Omental fat pad (tissue), 4 donors: ENCODE measurements at places on chromosomes 7 and 10.
A peak's percentile ranks its signal among the peaks of the same experiment; 100 is the strongest.

- no peak for DNase-seq
These were observed 1098.5 kb upstream of the LRRTM3 start for GRCh38 chr10:65827359-65827758.

GRCh38 chr10:10053051-10053450, 964.6 kb upstream of the CELF2 start:
- DNase-seq, result no peak

- no peak for DNase-seq
These were observed at the start of gene PLXNA4 for GRCh38 chr7:132575982-132576720. Gene PLXNA4, minus strand, starts transcription at chr7:132576470. Its CDS starts 67,777 bp downstream, at chr7:132508693.

DNA sequence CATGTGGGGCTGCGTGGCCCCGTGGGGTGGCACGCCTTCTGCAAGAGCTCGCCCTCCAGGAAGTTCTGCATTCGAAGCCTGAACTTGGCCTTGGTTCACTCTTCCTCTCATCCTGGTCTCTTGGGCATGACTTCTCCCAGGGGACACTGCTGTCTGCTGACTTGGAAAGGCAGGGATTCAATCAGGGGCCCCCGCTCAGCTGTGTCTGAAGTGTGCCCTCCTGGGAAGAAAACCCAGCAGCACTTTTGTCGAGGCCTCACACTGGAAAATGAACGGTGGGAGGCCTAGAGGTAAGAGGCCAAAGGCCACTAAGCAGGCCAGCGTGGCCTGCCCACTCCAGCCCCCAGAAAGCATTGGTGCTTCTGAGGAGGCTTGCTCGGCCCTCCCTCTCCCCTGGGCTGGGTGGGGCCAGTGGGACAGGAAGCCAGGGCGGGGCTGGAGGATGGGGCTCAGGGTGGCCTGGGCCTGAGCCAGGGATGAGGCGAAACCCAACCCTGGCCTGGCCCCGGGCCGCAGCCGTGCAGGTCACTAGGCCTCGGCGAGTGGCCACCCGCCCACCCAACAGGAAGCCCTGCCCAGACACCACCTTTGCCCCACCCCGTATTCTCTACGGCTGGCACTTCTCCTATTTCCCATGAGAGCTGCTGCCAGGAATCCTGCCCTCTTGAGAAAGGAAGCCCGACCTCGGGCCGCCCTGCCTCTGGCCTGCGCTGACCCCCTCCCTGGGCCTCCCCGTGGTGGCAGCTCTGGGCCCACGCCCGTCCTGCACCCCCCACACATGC, 81.1 kb downstream of the ZMIZ1 start:
- peak; percentile 56 for DNase-seq

GRCh38 chr10:32943854-32944661, 14.0 kb downstream of the ITGB1 start:
- DNase-seq, result no peak

DNA sequence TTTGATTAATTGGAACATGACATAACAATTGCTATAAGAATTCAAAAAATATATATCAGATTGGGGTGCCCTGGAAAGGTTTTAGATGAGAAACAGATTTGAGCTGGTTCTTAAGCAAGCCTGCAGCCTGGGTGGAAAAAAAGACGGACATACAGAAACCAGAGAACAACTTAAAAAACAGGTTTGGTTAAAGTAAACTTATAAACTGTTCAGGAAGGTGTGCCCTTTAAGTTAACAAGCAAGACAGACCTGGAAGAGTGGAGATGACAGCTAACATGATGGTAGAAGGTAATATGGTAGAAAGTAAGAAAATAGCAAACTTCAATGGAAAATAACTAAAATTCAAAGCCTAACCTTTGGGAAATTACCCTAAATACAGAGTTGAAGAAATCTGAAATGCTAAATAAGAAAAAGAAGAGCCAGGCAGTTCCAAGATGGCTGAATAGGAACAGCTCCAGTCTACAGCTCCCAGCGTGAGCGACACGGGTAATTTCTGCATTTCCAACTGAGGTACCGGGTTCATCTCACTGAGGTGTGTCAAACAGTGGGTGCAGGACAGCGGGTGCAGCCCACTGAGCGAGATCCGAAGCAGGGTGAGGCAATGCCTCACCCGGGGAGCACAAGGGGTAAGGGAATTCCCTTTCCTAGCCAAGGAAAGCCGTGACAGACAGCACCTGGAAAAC, 52.2 kb downstream of the CADPS2 start:
- DNase-seq, result no peak

DNA sequence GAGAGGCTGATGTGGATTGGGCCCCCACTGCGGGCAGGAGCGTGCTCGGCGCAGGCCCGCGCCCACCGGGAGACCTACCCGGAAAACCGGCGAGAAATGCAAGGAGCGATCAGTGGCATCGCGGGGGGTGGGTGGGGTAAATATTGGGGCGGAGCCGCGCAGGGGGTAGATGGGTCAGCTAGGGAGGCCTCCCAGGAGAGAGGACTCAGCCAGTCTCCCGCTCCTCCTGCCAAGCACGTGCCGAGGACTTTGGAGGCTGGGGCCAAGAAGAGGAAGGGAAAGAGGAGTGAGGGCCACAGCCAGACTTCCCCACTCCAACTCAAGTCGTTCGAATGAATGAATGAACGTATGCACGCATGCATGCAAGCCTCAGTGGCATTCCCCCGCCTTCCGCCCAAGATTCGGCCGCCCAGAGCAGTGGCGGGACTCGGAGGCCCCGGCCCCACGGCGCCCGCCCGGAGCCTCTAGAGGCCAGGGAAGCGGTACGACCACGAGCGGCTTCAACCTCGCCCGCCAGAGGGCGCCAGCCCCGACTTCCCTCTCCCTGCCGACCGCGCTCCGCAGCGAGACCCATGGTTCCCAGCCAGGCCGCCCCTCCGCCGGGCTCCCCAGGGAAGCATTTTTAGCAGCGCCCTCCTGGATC, 3.6 kb downstream of the NPM3 start:
- peak; percentile 55 for DNase-seq

GRCh38 chr7:102286237-102287110, at the start of gene SH2B2:
Gene SH2B2, plus strand, starts transcription at chr7:102286868. Its CDS starts 13,683 bp downstream, at chr7:102300551.
- peak; percentile 54 for DNase-seq

- no peak for DNase-seq
These were observed 1.3 kb downstream of the FRAT2 start for GRCh38 chr10:97333351-97333600.

GRCh38 chr7:142125256-142125955, 13.9 kb downstream of the MGAM2 start:
- no peak for DNase-seq

GRCh38 chr7:103702982-103703381, 257.0 kb upstream of the SLC26A5 start:
- no peak for DNase-seq

DNA sequence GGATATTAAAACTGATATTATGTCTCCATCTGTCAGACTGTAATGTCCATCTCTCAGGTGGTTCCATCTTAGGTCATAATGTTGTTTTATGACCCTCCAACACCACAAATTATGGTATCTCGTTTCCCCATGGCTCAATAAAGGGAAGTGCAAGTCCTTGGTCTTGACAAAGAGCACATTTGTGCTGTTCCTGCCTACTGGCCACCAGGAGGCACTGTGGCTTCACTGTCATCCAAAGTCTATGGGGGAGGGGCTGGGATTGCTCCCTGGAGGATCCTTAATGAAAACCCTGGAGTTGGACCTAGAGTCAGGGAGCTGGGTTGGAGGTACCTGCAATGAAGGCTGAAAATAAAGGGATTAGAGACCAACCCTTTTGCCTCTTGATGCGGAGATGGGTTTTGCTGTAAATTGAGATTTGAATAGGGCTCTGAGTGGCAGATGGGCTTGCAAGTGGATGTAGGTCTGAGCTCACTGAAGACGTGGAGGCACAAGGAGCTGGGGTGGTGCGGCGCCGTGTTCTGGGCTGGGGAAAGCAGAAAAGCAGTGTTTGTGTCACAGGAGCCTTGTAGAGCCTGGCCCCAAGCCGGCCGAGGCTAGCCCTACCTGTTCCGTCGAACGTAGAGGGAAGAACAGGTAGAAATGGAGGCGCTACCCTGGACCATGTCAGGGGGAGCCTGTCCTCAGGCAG, 180.5 kb upstream of the PRSS58 start:
- no peak for DNase-seq

DNA sequence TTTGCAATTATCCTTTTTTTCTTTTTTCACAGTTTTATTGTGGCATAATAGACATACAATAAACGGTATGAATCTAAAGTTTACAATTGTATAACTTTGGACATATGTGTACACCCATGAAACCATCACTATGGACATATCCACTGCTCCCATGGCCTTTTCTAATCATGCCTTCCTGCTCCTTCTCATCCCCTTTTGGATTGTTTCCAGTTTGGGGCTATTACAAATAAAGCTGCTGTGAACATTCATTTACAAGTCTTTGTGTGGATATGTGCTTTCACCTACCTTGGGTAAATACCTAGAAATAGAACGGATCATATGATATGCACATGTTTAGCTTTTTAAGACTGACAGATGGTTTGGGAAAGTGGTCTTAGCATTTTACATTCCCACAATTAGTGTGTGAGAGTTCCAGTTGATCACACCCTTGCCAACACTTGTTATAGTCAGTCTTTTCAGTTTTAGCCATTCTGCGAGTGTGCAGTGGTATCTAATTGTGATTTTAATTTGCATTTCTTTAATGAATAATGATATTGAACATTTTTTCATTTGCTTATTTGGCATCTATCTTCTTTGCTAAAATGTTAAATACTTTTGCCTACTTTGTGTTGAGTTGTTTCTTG, 120.9 kb upstream of the KAT6B start:
- no peak for DNase-seq

GRCh38 chr7:54878339-54878738, 119.3 kb upstream of the SEC61G start:
- no peak for DNase-seq

DNA sequence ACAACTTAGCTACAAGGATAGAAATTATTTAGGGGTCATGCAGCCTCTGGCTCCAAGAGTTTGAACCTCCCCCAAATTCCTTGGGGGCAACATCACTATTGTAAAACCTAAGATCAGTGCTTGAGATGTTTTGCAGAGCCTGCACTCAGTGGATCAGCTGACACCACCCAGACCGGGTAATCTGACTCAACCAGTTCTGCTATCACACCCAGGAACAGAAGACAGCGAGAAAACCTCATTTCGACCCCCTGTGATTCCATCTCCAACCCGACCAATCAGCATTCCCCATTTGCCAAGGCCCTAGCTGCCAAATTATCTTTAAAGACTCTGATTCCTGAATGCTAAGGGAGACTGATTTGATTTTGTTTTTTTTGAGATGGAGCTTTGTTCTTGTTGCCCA, 5.2 kb downstream of the TACR2 start:
- DNase-seq, result no peak

- no peak for DNase-seq
These were observed 25.1 kb downstream of the FAM13C start for GRCh38 chr10:59337201-59337652.

DNA sequence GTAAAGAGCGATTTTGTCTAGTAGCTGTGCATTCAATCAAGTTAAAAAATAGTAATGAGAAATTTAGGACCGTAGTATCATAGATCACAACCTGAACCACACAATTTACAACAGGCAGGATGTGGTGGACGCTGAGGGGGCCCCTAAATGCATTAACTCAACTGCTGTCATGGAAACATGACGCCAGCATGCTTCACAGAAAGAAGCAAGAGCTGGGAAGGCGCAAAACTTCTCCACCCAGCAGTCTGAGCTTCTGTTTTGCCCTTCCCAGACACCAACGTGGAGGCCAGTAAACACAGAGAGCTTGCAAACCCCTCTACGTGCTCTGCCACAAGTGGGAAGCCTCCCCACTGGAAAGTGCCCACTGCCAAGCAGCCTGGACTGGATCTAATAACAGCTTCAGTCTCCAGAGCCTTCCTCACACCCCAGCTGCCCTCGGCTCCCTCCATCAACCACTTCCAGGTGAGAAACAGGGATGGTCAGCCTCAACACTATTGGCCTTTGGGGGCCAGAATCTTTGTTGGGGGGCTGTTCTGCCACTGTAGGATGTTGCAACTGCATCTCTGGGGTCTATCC, 151.8 kb downstream of the SFMBT2 start:
- DNase-seq, result no peak

GRCh38 chr7:129262324-129262723, 37.5 kb downstream of the AHCYL2 start:
- DNase-seq, result no peak

DNA sequence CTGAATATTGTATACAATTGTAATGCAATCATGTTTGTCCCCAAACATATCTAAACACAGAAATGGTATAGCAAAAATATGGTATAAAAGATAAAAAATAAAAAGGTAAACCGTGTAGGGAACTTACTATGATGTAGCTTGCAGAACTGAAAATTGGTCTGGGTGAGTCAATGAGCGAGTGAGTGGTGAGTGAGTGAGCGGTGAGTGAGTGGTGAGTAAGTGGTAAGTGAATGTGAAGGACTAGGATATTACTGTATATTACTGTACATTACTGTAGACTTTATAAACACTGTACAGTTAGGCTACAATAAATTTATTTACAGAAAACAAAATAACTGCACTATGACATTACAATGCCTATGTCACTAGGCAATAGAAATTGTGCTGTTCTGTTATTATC, 1163.2 kb upstream of the SORCS1 start:
- no peak for DNase-seq

- DNase-seq, result no peak
These were observed 113.1 kb downstream of the ZMYND11 start for GRCh38 chr10:248307-248706.

GRCh38 chr7:118039963-118040489, 143.9 kb upstream of the LSM8 start:
- no peak for DNase-seq

DNA sequence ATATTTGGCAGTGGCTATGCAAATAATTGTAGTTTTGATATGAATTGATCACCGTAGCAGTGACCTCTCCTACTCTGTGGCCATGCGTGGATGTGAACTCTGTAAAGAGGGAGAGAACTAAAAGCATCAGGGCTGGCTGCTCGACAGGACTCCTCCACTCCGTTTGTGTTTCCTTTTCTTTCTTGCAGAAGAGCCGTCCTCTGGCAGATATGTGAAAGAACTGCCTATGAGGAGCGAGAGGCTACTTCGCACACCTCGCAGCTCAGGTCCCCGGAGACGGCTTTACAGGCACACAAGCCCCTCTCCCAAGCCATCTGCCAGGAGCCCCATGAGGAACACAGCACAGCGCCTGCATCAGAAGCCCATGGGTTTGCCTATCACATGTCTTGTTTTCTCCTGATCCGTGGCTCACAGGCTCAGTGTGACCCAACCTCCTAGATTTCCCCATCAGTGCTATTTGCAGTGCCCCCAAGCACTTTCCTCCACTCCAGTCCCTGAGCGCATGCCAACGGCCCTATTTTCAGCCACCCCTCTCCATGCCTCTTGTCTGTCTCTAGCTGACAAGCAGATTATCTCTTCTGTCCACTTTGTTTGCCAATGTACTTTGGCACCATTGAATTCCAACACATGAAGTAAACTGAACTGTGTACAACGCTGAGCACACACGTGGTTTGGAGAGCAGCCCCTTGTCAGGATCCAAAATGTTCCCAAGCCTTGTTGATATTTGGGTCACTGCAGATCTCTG, 164.3 kb upstream of the AKR1E2 start:
- DNase-seq, result no peak

DNA sequence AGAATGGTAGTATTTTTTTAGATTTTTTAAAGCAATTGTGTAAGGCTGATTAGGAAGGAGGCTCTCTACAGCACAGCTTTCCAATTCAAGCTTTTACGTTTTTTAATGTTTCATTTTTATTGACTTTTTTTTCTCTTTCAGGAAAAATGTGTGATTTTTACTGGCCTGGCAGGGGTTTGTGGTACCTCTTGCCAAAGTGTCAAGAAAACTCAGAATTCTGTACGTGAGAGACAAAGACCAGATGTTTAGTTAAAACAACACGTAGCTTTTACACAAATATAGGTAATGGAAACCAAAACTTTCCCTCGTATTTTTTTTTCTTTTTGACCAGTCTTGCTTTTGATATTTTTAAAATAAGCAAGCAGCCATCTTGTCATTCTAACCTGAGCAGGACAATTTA, 6.0 kb upstream of the NPVF start:
- DNase-seq, result no peak
